Stimulated activated CD4-positive, alpha-beta T cell treated with anti-CD3 and anti-CD28 coated beads, Interleukin-15, amount 100 ng/mL, for 1 hour (primary cell): ENCODE measurements at places on chromosomes 13 and 19.
A peak's percentile ranks its signal among the peaks of the same experiment; 100 is the strongest.

DNA sequence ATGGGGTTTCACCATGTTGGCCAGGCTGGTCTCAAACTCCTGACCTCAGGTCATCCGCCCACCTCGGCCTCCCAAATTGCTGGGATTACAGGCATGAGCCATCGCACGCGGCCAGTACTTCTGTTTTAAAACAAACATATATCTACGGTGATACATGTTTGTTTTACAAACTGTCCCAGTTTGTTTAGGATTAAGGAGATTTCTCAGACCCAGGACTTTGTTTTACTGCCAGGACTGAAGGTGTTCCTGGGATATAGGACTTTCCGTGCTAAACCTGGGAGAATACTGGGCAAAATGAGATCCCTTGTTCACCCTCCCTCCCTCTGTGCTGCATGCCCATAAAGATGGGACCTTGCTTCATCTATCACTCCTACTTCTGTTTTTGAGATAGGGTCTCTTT is 8.8 kb downstream of the NLRP8 start:
- DNase-seq: no peak

DNA sequence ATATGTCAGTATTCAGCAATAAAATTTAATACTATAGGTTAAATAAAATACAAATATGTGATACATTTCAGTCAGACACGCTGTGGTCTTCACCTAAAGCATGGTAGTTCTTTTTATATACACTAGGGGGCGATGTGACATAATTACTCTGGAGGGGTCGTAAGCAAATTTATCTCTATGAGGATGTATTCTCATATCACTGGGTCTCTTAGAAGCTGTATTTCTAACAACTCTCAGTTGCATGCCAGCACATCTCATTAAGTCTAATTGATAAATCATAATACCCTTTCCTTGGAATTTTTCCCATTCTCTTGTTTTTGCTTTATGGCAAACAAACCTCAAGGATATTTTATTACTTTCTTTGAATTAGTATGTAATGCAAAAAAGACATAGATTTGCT is 3.9 kb upstream of the PCDH17 start:
- no peak for DNase-seq

- no peak for DNase-seq
These were observed 190.3 kb downstream of the TM9SF2 start for GRCh38 chr13:99691552-99691951.

- peak; percentile 47 for DNase-seq
These were observed 108.8 kb downstream of the KCNRG start for GRCh38 chr13:50123862-50124535.

- DNase-seq: no peak
These were observed 31.2 kb downstream of the KATNAL1 start for GRCh38 chr13:30276178-30276577.

DNA sequence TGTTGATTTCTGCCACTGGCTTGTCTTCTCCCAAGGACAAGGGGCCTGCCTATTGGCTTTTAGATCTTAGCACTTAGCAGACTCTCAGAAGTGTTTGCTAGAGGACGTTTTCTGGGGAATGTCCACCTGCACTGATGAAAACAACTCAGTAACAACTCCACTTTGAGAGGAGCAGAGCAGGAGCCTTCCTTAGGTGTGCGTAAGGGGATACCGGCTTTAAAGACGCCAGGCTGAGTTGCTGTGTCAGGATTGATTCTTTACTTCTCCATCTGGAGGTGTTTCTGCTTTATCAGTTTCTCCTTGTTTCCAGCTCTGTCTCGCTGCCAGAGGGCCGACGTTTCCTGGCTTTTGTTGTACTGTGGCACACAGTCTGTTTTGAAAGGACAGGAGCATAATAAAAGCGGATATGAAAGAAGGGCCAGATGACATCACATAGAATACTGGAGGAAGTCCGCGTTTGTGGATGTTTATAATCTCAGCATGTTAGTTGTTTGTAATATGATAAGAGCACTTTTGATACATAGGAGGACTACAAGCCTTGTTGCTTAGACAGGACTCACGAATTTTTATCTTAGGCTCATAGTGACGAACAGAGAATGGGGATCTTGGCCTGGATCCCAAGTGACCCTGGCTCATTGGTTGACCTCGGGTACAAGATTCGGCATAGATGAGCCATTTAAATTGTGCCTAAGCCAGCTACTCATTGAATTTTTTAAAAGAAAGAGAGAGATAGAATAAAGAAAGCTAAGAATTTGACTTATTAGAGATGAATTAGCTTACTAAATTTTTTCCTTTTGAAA is 34.6 kb downstream of the COL4A2 start:
- DNase-seq: no peak

DNA sequence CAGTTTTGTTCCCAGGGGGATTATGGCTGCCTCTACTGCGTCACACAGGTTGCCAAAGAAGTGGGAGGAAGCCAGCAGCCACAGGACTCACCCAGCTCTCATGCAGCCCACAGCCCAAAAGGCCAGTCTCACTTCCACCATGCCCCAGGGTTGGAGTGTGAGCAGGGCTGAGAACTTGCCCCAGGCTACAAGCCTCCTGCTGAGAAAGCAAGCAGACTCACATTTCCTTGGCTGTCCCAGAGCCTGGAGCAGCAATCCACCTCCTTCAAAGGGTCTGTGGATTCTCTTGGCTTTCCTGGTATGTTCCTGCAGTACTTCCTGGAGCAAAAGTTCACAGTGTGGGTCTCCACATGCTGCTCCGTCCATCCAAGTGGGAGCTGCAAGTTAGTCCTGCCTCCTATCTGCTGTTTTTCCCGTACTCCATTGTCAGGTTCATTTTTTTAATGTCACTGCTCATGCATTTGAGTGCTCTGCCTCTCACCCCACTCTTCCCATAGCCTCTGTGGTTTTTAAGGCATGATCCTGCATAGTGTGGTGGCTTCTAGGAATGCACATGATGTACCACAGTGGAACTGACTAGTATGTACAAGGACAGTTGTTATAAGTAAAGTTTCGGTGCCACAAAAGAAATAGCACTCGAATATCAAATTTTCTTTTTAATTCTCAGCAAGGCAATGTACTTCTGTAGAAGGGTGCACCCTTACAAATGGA is 56.2 kb upstream of the ARHGEF7 start:
- DNase-seq: no peak

- DNase-seq: no peak
These were observed 64.2 kb downstream of the TEX29 start for GRCh38 chr13:111384441-111385182.

DNA sequence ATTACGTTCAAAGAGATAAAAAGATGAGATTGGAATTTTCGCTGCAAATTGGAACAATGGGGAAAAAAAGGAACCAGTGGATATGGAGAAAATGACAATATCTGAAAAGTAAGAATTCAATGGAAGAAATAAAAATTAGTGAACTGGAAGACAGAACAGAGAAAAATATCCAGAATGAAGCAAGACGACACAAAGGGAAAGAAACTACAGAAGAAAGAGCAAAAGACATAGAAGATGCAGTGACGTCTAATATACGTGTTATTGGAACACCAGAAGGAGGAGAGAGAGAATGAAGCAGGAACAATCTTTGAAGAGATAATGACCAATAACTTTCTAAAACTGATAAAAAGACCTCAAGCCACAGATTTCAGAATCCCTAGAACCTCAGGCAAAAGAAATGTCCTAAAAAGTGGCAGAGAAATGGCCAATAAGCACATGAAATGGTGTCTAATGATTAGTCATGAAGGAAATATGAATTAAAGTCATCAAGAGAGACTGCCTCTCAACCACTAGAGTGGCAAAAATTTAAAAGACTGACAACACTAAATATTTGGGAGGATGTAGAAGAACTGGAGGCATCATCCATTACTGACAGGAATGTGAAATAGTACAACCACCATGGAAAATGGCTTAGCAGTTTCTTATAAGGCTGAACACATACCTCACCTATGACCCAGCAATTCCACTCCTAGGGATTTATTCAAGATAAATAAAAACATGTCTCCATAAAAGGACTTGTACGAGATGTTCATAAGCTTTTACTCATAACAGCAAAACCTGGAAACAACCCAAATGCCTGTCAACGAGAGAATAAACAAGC is 56.5 kb downstream of the GADD45B start:
- no peak for DNase-seq

DNA sequence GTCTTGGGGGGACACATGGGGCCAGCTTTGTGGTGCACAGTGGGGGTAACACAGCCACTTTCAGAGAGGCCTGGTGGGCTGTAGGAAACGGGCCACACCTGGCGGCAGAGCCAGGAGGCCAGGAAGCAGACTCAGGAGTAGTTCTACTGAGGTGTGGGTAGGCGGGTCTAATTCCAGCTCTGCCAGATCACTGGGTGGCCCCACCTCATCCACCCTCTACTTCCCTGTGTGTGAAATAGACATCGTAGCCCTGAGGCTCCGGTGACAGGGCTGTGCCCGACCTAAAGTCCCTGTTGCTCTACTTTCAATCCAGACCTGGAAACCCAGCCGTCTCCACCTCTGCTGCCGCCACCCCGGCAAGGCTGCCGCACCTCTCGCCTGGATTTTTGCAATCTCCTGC is 4.0 kb downstream of the NKPD1 start:
- DNase-seq: no peak

GRCh38 chr13:30978981-30979956 is 46.8 kb downstream of the TEX26 start:
- DNase-seq: peak; percentile 8

DNA sequence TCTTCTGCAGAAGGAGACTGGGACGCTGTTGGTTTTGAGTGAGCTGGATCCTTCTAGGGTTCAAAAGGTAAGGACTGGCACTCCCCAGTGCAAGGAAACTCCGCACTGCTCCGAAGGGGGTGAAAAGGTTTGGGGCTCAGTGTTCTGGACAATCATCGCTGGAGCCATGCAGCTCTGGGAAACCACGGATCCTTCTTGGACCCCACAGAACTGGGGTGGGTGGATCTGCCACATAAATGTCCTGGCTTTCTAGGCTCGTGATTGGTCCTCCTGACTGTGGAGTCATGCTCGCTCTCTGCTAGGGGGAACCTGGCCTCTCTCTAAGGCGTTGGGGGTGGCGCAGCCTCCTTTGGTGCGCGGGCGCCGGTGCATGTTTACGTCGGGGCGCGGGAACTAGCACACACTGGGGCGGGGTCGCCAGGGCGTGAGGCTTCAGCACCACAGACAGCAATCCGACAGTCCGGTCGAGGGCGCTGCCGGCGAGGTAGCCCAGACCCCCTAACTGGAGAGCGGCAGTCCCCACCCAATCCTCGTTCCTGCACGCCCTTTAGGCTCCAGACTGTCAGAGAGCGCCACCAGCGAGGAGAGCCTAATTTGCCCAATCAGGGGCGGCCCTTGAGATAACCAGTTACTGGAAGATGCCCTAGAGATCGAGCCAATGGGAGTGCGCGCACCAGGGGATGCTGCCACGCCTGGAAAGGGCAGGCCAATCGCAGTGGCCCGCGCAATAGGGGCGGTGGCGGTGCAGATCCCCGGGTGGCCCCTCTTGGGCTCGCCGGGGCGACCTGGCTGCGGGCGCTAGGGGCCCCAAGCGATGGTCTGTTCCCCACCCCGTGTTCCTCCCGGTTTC is 913 bp upstream of the ELAVL3 start:
- peak; percentile 8 for DNase-seq

DNA sequence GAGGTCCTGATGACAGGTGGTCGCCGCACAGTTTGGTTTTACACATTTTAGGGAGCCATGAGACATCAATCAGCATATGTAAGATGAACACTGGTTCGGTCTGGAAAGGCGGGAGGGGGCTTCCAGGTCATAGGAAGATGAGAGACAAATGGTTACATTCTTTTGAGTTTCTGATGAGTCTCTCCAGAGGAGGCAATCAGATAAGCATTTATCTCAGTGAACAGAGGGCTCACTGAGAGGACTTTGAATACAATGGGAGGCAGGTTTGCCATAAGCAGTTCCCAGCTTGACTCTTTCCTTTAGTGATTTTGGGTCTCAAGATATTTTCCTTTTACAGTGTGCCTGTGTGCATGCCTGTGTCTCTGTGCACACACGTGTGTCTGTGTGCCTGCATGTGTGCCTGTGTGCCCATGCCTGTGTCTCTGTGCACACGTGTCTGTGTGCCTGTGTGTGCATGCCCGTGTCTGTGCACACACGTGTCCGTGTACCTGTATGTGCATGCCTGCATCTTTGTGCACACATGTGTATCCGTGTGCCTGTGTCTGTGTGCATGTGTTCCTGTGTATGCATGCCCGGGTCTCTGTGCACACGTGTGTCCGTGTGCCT is 35.5 kb upstream of the TMEM255B start:
- no peak for DNase-seq
